Psoas muscle (tissue), 8 donors: ENCODE measurements at places on chromosomes 16 and 17. TPM values are rescaled to one million over a fixed set of nuclear protein-coding genes. Genes with fewer than 3 reads are reported as not detected.
A peak's percentile ranks its signal among the peaks of the same experiment; 100 is the strongest.

The ABI3 gene
- polyA plus RNA-seq = 1.1 TPM

The TBX4 gene
- polyA plus RNA-seq = not detected

The DDX42 gene
- polyA plus RNA-seq = 46.3 TPM

GRCh38 chr17:31687505-31688126, 171.4 kb downstream of the COPRS start:
- DNase-seq = no peak
- no peak overlapping the region for H3K27ac ChIP-seq
- H3K4me3 ChIP-seq = no peak overlapping the region

- no peaks in the 10 kb centered on the region for H3K27me3 ChIP-seq
- H3K27ac ChIP-seq = peak overlapping the region; percentile 60
- no peaks in the 10 kb centered on the region for H3K36me3 ChIP-seq
- peaks cover 24% of the 10 kb centered on the region for H3K4me1 ChIP-seq
Observed at GRCh38 chr17:80422981-80423380, 8.0 kb downstream of the ENDOV start.
